GM04504 (cell line): ENCODE measurements at places on chromosomes 12 and 14.

GRCh38 chr12:100520048-100520769 is 46.5 kb downstream of the NR1H4 start:
- DNase-seq: no peak

DNA sequence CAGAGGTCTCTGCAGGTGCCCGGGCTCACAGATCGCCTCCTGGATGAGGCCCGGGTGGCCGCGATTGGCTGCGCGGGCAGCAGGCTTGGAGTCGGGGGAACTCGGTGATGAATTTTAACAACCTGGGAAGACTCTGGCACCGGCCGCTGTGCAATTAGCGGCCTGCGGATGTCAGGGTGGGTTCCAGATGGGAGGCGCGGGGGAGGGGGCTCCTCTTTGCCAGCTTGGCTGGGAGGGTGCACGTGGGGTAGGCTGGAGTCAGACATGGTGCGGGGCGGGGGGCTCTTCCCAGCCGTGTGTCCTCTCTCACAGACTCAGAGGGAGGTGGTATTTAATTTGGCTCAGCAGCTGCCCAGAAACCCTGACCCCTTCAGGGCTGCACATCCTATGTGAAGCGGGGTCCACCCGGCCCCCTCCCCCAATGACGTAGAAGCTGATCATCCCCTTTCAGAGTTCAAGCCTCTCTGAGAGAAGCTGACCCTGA is 81.4 kb downstream of the KIF26A start:
- DNase-seq: no peak

- DNase-seq: no peak
Measured at GRCh38 chr12:82968631-82969367, 282.1 kb downstream of the TMTC2 start.

GRCh38 chr14:44448951-44449358 is 58.1 kb downstream of the FSCB start:
- no peak for DNase-seq

DNA sequence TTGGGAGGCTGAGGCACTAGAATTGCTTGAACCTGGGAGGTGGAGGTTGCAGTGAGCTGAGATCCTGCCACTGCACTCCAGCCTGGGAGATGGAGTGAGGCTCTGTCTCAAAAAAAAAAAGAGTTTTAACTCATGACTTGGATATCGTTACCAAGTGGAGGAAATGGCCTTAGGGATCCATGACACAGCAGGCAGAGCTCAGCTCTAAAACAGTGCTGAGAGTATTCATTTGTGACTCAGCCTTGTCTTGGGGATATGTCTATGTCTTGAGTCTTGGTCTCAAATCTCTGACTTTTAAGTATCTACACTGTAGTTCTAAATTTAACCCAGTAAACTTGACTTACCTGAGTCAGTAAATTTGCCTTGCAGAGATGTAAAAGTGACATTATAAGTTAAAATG is 8.8 kb upstream of the PEX5 start:
- DNase-seq: no peak

DNA sequence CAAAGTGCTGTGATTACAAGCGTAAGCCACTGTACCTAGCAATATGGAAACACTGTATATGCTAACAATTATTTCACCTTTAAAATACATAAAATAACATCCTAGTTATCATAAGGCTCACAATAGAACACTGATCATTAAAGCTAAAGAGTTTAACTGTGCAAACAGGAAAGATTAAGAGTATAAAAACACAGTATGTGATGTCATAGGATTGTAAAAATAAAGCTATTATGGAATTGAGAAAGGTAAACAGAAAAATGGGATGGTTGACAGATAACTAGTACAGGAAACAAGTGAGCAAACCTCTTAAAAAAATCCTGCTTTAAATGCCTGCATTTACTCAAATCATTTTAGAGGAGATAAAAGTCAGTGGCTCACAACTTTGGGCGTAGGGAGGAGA is 10.8 kb upstream of the IPO8 start:
- no peak for DNase-seq

DNA sequence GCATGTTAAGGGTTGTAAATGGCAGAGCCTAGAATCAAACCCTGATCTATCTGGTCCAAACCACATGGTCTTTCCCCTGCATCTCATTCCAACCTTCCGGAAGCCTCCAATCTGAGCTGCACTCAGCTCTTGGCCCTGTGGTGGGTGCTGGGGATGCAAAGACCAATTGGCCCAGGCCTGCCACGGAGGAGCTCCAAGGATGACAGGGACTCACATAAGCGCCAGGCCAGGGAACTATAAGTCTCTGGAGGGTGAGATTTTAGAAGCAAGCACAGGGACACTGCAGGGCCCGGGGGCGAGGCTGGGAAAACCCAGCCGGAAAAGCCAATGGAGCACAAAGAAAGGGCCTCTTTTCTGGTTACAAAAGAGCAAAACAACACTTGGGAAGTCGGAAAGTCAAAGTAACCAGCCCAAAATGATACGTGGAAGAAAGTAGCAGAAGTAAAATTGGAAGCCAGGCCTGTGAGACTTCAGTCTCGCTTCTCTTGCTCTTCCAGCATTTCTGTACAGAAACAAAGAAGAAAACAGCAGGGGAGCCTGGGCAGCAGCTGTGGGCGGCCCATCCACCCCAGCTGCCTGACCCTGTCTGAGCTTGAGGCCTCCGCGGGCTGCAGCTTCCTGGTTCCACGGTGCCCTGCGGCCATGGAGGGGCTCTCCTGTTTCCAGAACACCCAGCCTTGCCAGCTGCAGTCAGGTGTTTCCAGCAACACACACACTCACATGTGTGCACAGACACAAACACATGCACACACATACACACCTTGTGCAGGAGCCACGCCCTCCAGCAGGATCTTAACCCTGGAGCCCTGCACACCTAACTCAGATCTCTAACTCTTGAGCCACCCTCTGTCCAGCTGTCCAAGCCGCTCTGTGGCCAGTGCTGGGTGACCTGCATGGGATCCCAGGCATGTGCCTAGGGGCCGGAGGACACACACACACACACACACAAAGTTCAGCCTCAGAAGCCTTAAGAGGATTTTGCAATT is 178.2 kb downstream of the BCL11B start:
- no peak for DNase-seq

- no peak for DNase-seq
Measured at GRCh38 chr12:39886106-39886505, 219.8 kb downstream of the SLC2A13 start.

- no peak for DNase-seq
Measured at GRCh38 chr12:122721057-122721545, 4.5 kb upstream of the HCAR3 start.

DNA sequence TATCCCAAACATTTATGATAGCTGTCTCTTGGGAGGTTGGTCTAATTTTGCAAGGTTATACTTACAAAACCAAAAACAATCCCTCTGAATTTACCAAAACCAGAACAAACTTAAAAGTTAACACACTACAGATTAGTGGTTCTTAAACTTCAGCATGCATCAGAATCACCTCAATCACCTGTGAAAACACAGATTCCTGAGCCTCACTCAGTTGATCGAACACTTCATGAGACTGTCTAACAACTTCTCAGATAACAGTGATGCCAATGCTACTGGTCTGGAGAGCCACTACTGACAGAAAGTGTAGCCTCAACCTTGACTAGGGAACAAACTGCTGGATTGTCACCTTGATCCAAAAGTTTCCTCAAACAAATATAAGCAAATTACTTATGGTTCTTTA is 44.2 kb downstream of the ATP2B1 start:
- no peak for DNase-seq

- DNase-seq: no peak
Measured at GRCh38 chr14:61122862-61123261, 141.8 kb downstream of the SLC38A6 start.

DNA sequence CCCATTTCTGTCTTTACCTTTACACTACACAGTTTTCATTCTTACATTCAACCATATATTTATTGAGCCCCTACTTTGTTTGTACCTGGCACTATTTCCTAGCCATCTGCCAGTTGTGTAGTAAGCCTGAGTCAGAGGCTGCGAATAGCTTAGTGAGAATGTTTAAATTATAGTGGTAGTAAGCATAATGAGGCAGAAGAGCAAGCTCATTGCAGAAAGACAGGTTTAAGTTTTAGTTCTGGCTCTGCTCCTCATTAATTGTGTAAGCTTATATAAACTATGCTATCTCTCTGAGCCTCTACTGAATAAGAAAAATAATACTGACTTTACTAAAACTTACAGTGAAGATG is 123.5 kb downstream of the NAV3 start:
- no peak for DNase-seq

DNA sequence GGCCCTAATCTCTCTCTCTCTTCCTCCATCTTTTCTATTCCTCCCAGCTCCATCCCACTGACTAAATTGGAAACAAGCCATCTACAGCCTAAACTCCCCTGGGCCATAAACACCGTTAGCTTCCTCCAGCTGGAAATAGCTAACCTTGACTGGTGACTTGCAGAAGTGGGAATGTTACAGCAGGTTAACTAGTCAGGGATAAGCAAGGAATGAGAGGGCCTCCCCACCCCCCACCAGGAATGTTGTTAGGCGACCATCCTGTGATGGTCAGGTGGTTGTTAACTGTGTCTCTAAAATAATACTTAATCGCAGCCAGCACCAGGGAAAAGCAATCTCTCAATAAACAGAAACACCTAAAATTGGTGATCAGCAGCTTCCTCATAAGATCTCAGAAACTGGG is 40.8 kb downstream of the MIS18BP1 start:
- DNase-seq: no peak

DNA sequence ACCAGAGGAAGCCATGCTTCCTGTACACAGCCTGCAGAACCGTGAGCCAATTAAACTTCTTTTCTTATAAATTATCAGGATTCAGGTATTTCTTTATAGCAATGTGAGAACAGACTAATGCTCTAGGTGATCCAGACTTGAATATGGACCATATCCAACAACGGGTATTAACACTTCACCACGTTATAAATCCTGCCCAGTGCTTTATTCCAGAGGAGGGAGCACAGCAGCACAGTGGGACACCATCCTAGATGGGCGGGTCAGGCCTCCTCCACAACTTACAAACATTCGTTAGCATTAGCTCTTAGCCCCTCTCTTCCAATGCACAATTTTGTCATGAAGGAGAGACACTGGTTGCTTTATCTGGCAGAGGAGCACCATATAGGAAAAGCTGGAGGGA is 66.0 kb downstream of the TMCC3 start:
- no peak for DNase-seq

GRCh38 chr14:22097586-22098292 is 424.1 kb upstream of the OR4E1 start:
- DNase-seq: no peak

- no peak for DNase-seq
Measured at GRCh38 chr12:81461163-81461562, 298.0 kb downstream of the PPFIA2 start.

- DNase-seq: no peak
Measured at GRCh38 chr12:116392061-116392460, 114.6 kb upstream of the MED13L start.

DNA sequence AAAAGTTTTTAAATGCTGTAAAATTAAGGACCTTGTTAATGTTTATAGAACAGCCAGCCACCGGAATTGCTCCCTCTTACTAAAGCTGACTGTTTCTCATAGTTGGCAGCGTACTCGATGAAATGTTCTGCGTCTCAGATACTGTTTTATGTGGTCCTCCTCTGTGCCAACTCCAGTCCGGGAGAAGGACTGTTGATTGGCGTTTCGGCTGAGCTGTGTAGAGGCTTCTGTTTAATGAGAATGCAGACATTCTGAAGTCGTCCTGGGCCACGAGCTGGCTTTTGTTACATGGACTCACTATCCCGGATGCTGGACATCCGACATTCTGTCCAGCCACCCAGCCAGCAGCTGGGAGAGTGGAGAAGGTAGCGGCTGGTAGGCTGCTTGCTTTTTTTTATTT is 75.4 kb downstream of the WDR20 start:
- peak; percentile 55 for DNase-seq

DNA sequence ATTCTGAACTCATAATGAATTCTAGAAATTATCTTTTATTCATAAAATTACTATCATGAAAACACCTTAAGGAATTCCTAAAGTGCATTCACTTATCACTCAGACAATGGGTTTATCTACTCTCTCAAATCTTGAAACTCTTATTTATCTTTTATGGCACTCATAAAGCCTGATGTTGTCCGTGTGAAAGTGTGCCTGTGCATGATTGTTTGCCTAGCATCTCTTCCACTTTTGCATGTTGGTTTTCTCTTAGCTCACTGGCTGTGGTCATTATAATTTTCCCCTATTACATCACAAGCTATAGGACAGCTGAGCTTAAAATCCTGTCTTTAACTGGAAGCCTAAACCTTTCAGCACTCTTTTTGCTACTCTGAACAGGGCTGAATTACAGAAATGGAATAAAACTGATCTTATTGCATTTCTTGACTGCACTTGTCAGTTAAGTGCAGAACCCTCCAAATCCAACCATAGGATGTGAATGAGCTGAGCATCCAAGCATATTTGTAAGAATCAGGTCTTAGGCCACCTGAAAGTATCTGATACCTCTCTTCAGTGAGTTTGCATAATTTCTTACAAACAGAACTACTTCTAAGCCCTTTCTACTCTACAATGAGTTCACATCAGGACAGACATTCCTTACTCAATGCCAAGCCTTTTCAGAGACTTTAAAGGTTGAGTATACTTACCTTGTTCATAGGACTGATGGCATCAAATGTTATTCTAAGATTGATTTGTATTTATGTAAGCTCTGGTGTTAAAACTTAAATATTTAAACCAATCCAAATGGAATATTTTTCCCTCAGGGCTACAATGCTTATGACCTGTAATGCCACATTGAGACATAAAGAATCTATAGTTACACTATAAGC is 221.2 kb upstream of the KITLG start:
- no peak for DNase-seq

- DNase-seq: peak; percentile 98
Measured at GRCh38 chr14:89912667-89913211, 41.8 kb downstream of the EFCAB11 start.

GRCh38 chr12:110345176-110345661 is 58.3 kb downstream of the ANAPC7 start:
- DNase-seq: no peak

DNA sequence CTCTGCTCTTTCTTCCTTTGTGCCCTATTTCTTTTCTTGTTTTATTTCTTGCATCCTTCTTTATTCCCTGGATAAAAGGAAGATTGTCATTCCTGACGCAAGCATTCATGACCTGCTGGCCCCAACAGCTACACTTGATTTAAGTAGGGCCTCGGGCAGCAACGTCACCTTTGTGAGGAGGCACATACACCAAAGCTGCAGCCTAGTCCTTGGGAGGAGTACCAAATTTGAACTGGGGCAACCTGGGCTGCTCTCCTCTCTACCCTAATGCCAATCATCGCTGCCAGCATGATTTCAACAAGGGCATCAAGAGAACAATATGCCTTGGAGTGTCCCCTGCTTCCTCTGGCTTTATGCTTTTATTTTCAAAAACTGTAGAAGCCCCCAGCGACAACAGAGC is 76.4 kb downstream of the C12orf50 start:
- no peak for DNase-seq

DNA sequence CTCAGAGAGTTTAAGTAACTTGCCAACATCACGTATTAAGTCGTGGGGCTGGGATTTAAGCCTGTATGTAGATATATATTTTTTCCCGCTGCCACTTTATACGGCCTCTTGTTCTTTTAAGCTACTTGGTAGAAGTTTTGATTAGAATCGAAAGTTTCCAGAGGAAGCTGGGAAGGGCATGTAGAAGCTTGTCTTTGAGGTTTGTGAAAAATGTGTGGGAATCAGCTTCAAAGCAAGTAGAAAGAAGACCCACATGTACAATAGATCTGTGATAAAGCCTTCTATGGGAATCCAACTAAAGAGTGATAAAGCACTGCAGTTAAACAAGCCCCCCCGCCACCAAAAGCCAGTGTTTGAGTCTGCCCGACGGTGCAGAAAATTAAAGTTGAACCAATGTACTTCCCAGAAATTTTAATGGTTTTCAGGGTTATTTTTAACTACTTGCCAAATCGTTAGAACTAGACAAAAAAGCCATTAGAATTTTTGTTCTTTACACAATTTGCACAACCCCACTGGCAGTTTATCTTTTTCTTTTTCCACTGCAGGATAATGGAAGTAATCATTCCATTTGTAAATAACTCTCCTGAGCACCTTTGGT is 25.5 kb downstream of the SERPINA11 start:
- DNase-seq: no peak
